ENCODE measurements at places on chromosomes 11 and 22.

DNA sequence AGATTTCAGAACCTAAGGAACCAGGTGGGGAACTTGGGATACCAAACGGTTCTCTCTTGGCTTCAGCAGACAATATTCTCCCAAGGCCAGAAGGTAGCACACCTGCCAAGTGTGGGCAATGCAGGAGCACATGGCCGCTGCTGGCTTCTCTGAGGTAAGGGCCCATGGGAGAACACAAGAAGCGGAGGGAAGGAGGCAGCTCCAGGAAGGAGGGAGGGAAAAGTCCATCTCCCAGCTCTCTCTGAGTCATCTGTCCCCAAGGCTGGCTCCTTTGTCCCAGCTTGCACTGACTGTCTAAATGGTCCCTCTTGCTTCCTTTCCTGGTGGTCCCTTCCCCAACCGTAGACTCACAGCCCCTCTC lies 557.9 kb upstream of the CADM1 start:
- DNase-seq = no peak

DNA sequence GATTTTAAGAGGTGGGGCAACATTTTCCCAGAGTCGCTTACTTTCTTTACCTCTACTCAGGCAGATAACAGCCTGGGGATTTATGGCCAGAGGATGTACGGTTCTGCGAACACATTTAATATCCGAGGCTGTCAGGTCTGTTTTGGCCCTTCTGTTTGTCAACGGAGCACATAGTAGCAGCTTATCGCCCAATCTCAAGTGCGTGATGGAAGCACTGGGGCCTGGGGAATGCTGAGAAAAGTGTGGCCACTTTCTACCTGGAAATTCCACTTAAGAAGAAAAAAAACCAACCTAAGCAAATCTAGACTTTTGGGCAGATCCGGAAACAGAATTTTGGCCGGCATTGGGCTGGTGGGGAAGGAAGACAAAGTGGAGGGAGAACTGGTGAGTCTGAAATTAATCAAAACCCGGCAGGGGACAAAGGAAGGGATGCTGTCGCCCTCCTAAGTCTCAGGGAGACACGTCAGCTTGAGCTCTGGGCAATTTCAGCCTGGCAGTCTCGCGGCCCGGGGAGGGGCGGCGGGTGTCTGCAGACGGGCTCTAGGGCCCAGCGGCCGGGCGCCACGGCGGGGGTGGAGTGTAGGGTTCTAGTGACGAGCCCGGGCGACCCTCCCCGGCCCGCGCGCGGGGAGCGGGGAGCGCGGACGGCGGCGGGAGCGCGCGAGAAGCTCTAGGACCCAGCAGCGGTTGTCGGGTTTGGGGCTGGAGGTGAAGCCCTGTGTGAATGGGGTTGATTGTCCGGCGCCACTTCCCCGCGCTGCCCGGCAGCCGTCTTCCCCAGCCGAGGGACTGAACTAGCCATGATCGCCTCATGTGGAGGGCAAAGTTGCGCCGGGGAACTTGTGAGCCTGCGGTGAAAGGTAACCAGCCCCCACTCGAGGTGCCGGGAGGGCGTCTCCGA lies at the start of gene AMOTL1:
Gene AMOTL1, plus strand, starts transcription at position 656 of the 901 bp plus-strand sequence. Its CDS starts 156 bp downstream, at position 812.
- no peak for DNase-seq

- DNase-seq = no peak
Observed at GRCh38 chr22:19844377-19845053, 10.2 kb downstream of the GNB1L start.

DNA sequence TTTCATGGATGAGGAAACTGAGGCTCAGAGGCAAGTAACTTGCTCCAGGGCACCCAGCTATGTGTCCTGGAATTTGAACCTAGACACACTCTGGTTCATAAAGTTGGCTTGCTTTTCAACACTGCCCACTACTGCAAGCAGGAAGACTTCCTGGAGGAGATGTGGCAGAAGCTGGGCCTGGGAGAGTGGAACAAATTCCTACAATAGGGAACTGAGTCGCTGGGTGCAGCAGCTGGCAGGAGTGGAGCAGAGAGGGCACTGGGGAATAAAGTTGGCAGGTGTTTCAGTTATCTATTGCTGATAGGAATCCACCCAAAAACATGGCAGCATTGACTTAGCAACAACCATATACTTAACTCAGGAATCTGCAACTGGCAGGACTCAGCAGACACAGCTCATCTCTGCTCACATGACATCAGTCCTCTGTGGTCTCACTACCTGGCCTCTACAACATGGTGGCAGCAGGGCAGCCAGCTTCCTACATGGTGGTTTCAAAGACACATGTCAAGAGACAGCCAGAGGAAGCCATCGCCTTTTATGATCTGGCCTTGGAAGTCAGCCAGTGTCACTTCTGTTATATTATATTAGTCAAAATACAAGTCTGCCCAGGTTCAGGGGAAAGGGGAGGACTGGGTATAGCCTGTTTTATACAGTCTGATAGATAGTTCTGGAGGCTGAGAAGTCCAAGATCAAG lies 10.6 kb upstream of the CARD10 start:
- no peak for DNase-seq

- no peak for DNase-seq
Observed at GRCh38 chr22:39880722-39881121, 12.8 kb downstream of the ENTHD1 start.

GRCh38 chr11:1129143-1129610 lies 28.6 kb upstream of the MUC5AC start:
- DNase-seq = no peak

DNA sequence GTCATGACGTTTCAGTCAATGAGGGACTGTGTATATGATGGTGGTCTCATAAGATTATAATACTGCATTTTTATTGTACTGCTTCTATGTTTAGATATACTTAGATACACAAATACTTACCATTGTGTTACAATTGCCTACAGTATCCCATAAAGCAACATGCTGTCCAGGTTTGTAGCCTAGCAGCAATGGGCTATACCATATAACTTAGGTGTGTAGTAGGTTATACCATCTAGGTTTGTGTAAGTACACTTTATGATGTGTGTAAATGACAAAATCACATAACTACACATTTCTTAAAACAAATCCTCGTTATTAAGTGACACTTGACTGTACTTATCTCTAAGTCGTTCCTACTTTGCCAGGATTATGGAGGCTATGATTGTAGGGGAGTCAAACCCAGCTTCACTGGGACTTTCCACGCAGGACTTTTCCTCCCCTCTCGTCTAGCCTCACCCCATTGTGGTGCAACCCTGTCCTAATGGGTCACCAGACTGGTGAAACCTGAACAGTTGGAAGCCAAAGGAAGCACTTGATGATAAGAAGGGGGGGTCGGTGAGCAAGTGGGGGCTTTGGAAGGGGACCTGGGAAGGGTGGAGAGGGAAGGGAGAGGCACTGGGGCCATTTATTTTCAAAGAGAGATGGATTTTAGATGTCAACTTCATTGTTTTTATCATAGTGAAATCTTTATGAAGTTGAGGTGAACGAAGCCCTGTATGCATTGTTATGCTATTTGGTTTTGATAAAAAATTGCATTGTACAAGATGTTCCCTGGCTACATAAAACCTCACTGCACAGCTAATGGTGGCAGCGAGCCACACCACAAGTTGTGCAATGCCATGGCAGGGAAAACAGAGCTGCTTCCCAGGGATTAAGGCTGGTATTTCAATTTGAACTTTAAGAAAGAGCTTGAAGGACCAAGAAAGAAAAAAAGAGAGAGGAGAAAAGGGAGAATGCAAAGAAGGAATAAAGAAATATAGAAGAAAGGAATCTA lies 129.1 kb downstream of the EHF start:
- DNase-seq = no peak

GRCh38 chr11:120500414-120501071 lies 11.0 kb upstream of the GRIK4 start:
- no peak for DNase-seq

DNA sequence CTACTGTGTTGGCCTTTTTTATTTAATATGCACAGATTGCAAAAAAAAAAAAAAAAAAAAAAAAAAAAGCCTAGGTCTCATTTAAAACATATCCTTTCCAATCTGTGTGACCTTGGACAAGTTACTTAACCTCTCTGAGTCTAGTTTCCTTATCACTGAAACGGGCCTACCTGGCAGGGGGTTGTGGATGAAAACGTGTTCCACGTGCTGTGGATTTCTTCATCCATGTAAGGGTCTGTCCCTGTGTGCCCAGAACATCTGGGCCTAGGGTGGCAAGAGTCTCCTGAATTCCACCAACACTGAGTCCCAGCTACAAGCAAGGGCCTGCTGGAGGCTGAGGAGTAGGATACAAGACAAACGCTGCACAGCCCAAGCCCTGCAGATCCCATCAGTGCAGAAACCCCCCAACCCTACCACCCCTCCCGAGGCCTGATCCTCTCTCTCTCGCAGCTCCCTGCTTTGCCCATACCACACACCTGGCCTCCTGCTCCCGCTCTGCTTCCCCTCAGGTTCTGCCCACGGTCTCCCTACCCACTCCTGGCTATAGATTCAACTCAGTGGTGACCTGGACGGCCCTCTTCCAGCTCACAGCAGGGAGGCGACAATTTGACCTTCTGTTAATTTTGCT lies 4.7 kb upstream of the GNAZ start:
- DNase-seq = no peak

DNA sequence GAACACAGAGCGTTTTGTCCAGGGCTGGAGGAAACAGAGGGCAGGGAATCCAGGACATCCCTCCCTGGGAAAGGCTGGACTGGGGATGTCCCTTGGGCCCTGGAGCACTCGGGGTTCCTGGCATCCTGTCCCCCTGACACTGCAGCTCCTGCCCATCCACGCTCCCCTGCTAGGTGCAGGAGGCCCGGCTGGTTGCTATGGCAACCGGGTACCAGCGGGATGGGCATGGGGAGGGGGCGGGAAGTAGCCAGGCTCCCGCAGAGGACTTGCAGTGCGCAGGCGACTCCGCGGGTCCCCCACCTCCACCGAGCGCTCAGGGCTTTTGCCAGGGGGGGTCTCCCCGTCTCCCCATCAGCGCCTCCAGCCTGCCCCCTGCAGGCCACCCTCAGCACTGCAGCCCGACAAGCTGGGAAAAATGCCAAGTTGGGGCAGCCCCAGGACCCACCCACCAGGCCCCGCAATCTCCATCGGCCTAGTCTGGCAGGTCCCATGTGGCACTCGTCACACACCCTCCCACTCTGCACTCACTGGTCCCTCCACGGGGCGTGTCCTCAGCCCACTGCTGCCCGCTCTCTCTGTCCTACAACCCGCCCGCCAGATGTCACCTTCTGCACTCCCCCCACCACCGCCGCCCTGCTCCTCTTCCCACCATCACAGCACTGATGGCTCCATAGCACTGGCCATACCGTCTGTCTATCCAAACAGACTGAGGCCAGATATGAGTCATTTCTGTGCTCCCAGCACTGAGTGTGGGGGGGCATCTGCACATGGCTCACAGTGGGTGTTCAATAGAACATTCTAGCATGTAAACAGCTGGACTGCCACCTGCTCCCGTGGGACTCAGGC lies 31.5 kb downstream of the KIAA0930 start:
- no peak for DNase-seq

DNA sequence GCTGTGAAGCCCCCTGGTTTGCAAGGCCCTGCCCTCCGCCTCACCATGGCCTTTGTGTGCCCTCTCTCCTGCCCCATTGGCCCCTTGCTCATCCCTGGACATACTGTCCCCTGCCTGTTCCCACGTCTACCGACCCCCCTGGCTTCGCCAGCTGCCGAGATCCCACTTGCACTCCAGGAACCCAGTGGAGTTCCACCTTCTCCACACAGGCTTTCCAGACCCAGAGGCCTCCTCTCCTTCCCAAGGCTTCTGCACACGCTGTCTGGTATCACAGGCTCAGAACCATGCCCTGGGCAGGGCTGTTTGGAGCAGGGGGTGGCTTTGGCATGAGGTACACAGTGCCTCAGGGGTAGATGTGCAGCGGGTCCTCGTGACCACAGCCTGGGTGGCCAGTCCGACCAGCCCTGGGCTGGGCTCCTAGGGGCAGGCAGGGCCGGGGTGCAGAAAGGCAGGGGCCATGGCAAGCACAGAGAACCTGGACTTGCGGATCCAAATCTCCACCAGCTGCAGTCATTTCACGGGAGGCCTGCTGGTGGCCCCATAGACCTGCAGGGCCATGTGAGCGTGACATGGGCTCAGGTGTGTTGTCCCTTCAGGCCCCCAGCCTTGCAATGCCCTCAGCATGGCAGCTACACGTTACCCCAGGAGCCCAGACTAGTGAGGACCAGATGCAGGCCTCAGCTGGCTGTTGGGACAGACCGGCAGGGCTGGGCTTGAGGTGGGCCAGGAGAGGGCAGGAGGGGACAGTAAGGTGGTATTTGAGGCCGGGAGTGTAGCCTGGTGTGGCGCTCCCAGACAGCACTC lies 9.5 kb downstream of the GRK2 start:
- DNase-seq = no peak

- DNase-seq = peak; percentile 25
Observed at GRCh38 chr11:12110714-12111548, 541 bp downstream of the MICAL2 start.

GRCh38 chr11:35723493-35723892 lies 60.9 kb downstream of the TRIM44 start:
- no peak for DNase-seq

DNA sequence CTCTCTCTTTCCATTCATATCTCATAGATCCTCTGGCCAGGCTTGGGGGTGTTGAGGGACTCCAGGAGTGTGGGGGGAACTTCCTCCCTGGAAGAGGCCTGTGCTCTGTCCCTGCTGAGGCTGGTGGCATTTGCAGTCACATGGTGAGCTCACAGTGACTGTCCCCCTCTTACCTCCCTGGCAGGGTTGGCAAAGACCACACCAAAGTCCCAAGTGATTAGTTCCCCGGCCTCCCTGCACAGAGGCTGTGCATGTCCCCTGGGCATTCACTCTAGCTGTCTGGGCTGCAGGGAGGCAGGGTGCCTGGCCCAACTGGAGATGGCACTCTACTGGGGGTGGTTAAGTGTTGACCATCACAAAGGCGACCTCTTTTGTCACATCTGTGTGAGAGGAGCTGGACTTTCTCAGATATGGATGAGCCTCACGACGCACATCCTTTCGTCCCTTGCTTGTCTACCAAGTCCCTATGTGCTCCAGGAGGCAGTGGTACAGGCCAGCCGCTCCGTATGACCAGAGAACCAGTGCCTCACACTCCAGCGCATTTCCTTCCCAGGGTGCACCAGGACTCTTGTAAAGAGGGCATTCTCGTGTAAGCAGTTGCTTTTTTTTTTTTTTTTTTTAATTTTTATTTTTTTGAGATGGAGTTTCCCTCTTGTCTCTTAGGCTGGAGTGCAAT lies 8.8 kb downstream of the TANGO2 start:
- no peak for DNase-seq

- peak; percentile 84 for DNase-seq
Observed at GRCh38 chr11:45885274-45885920, at the start of gene MAPK8IP1. TSS of gene MAPK8IP1 (plus strand) at chr11:45885651. CDS start at chr11:45885821, 170 bp downstream.

GRCh38 chr11:108895579-108896480 lies 231.0 kb downstream of the DDX10 start:
- DNase-seq = no peak

GRCh38 chr11:1053121-1053901 lies 16.8 kb upstream of the MUC6 start:
- DNase-seq = no peak

GRCh38 chr11:44726283-44727113 lies at the start of gene TSPAN18:
TSS of gene TSPAN18 (plus strand) at chr11:44726962. CDS start at chr11:44906417, 179,455 bp downstream.
- DNase-seq = peak; percentile 73

- DNase-seq = no peak
Observed at GRCh38 chr11:86941077-86941870, 13.9 kb downstream of the FZD4 start.

DNA sequence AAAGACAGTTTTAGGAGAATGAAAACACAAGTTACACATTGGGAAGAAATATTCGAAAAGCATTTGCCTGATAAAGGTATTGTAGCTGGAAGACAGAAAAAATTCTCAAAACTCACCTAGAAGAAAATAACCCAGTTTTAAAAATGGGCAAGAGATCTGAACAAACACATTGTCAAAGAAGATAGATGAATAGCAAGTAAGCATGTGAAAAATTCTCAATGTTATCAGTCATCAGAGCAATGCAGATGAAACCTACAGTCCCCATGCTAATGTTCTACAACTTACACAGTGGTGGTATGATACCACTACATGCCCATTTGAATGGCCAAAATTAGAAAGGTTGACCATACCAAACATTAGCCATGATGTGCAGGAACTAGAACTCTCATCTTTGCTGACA lies 29.4 kb downstream of the PPARA start:
- no peak for DNase-seq
